ENCODE measurements at places on chromosomes 11 and 22. TPM values are rescaled to one million over a fixed set of nuclear protein-coding genes. Genes with fewer than 3 reads are reported as not detected.

- peak; percentile 71 for DNase-seq
Measured at GRCh38 chr22:37609240-37610152, 862 bp downstream of the GGA1 start.

BIRC3 gene
- polyA plus RNA-seq = 0.46 TPM

DNA sequence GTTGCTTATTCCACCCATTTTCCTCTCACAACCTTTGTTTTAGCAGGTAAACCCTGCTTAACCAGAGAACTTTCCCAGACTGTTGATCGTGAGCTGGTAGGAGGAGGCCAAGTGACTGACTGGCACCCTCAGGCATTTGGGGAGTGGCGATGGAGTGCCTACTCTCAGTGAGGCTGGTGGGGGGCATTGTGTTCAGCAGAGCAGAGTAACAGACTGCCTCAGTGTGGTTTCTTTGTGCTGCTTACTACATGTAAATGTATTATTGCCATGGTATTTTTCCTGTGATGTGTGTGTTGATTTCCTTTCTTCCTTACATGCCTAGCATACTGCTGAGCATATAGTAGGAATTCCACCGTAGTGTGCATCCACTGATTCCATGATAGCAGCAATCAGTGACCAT, 2.6 kb downstream of the MARK2 start:
- DNase-seq = no peak

DNA sequence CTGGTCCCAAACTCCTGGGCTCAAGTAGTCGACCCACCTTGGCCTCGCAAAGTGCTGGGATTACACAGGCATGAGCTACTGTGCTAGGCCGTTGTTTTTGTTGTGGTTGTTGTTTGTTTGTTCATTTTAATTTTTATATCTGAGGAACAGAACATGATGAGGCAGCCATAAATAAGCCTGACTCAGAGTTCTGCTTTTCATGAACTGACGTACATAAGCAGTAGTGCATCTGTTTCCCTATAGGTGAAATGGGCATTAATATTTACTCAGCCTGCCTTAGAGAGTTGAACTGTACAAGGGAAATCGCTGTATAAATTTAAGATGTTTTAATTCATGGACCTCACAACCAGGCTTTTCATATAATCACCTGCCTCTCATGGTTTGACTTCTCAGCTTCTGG, 80.5 kb downstream of the PDHX start:
- DNase-seq = no peak

DNA sequence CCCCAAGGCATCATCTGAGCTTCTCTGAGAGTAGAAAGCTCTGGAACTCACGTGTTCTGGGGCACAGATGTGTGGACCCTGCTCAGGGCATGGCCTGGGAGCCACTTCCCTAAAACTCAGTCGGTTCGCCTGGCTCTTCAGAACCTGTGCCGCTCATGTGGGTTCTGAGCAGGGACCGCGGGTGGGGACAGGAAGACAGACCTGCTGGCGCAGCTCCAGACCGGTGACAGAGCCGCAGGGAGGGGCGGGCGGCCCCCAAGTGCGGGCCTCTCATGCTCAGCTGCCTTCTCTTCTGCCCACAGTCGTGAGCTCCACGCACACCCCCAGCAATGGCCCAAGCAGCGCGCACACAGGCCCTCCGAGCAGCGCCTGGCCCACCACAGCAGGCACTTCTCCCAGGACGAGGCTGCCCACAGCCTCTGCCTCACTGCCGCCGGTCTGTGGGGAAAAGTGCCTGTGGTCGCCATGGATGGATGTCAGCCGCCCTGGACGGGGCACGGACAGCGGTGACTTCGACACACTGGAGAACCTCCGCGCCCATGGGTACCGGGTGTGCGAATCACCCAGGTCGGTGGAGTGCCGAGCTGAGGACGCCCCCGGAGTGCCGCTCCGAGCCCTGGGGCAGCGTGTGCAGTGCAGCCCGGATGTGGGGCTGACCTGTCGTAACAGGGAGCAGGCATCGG, 24.2 kb downstream of the MUC5AC start:
- DNase-seq = no peak

LRRC56 gene
- polyA plus RNA-seq = 1.4 TPM

GRCh38 chr11:1780700-1781592, 17.2 kb upstream of the CTSD start:
- DNase-seq = peak; percentile 61

DNA sequence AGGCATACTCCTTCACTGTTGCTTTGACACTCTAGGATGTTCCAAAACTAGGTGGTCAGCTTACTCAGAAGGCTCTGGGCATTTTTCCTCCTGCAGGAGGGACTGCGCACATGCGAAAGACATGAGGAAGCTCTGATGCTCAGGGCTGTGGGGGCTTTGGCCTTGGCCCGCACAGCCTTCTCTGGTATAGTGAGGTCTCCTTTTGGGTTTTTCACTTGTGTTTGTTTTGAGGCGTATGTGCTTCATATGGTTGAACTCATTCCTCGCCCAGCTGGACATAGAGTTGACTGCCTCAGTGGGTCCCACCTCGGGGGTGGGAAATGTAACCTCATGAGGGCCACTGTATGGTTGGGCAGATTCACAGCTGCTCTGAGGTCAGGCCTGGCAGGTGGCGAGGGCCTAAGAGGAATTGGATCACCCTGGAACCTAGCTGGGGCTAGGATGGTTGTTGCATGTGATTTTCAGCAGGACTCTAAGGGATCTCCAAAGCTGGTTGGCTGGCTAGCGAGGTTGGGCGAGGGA, 63.7 kb downstream of the PTPRJ start:
- no peak for DNase-seq

GRCh38 chr22:40466976-40467375, 96.6 kb downstream of the SGSM3 start:
- DNase-seq = no peak

LINC01488 gene
- polyA plus RNA-seq = not detected

DNA sequence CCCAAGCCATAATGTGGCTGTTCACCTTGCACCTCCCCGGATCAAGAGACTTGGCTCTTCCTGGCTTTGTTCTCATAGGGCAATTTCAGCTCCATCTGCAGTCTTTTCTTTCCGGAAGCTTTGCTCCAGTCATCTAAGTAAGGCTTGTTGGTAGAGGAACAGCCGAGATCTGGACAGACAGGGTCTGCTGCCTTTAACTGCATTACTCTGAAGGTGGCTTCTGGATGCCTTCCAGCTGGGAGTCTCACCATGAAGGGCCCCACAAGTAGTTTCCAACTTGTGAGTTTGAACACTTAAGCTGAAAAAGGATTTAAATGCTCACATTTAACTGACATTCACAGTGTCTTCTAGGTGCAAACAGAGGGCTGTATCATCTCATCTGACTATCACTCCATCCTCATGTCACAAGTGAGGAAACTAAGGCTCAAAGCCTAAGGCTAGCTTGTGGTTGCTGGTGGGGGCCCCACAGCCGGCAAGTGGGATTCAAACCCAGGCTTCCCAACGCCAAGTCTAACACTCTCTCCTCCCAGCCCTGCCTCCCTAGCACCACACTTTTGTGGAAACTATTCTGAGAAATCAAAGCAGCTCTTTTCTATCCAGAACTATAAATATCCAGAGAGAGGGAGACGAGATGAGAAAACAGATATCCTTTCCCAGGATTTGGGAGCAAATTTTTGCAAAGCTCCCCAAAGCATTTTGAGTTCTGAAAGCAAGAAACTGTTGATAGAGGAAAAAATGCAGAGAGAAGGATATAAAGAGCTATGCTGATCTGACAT, 58.4 kb downstream of the GALNT18 start:
- no peak for DNase-seq

- DNase-seq = no peak
Measured at GRCh38 chr11:108872781-108873291, 208.0 kb downstream of the DDX10 start.

FXYD6 gene
- 1.4 TPM for polyA plus RNA-seq

- no peak for DNase-seq
Measured at GRCh38 chr22:42025421-42025820, 26.8 kb downstream of the WBP2NL start.

ACR gene
- polyA plus RNA-seq = 0.15 TPM

NPTXR gene
- polyA plus RNA-seq = 1.1 TPM

DNA sequence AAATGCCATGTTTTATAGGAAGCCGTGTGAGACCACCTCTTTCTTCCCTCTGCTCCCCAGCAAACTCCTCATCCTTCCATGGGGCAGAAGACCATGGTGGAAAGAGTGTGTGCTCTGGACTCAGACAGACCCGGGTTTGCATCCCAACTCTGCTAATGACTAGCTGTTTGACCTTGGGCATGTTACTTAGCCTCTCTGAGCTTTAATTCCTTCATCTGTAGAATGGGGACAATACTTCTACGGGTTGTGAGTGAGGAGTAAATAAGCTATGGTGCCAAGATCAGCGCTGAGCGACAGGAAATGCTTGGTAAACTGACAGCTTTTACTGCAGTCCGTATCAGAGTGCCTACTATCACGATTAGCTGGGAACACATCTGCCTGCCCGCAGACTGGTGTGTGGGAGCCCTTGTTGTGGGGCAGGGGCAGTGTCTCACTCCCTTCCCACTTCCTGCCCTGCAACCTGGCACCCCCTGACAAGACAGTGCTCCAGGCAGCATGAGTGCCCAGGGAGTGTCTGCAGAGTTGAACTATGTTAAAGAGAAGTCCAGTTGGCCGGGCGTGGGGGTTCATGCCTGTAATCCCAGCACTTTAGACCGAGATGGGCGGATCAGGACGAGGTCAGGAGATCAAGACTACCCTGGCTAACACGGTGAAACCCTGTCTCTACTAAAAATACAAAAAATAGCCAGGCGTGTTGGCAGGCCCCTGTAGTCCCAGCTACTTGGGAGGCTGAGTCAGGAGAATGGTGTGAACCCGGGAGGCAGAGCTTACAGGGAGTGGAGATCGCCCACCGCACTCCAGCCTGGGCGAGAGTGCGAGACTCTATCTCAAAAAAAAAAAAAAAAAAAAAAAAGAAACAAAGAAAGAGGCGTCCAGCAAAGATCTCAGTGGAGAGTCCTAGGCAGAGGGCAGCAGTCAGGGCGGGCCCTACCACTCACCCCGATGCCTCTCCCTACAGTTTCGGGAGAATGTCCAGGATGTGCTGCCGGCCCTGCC, 2.2 kb downstream of the SEC14L2 start:
- no peak for DNase-seq

- DNase-seq = no peak
Measured at GRCh38 chr11:119109843-119110242, 2.7 kb downstream of the C2CD2L start.

DNA sequence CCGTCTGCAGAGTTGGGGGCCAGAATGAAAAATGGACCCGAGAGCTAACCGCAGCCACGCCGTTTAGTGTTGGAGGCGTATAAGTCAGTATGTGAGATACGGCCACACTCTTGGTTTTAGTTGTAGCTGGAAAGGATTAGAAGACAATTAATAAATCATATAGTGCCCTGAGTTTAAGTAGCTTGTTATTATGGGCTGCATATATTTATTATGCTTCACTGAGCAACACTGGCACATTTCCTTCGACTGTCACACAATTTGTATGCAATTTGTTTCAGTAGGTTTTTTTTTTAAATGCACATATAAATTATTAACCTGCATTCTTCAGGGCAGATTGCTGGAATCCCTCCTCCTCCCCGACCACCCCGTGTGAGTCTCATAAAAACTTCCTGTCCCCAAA, 56.9 kb downstream of the PKNOX2 start:
- no peak for DNase-seq

MMP11 gene
- polyA plus RNA-seq = 50.8 TPM

GRCh38 chr22:27588268-27588667, 213.3 kb downstream of the MN1 start:
- no peak for DNase-seq

DNA sequence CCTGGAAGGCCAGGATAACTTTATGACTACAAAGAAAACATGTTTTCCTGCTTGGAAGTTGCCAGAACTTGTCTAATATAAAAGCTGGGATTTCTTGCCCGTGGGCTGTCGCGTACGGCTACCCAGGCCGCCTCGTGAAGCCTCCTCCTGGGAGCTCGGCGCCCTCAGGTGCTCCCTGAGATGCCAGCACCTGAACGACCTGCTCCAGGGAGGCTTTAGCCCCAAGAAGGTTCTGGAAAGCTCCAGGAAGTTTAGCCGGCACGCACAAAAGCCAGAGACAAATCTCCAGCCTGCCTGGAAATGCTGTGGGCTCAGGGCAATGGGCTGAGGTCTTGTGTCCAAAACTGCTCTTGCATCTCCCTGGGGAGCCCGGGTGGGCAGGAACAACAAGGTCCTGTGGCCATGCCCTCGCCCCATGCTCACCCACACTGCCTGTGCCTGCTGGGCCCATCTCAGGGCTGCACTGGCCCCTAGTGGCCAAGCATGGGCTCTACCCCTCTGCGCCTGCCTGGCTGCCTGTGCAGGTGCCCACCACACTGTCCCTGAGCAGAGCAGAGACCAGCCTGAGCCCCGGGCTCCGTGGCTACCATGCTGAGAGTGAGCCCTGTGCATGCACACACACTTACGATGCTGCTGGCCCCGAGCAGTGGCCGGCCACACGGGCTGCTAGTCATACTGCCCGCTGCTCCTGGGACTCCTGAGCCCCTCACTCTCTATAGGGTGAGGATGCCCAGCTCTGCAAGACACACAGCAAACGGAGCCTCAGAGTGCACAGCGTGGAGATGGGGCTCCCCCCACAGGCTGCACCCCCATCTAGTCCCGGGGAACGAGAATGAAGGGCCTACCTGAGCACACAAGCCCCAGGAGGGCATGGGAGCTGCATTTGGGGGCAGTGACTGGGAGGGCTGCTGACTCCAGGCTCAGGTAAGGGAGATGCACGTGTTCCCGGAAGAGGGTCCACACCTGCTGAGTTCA, 4.9 kb upstream of the CELSR1 start:
- DNase-seq = peak; percentile 97

DNA sequence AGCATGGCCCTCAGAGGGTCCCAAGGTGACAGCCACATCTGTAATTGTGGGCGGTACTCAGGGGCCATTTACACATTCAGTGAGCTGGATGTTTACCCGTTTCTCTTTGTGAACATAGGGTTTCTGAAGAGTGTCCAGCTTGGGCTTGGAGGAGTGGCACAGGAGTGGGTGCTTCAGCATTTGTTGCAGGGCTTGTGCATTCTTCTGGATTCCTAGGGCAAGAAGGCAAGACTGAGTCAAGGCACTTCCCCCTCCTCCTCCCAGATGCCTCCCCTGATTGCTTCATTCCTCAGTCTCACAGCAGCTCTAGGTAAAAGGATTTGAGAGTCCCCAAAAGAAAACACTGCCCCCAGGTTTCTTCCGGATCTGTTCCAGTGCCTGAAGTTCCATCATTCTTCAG, 95.4 kb downstream of the RNF169 start:
- DNase-seq = no peak

RIC3 gene
- 1.2 TPM for polyA plus RNA-seq

DNA sequence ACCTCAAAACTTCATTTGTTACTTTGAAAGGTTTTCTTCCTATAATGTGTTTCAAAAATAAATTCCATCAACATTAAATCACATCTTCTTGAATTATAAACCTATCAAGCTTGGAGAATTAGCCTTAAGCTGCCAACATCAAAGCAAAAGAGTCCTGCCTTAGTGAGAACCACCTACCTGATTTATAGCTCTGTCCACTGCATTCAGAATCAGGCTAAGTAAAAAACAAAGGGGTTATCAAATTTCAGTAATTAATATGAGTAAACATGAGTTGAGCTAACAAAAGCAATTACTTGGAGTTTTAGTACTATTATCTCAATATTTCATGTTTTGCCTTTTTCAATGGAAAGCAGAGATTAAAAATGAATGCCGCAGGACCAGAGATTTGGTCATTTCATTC, 73.9 kb downstream of the CADM1 start:
- no peak for DNase-seq

NTM gene
- 20.0 TPM for polyA plus RNA-seq
